ENCODE measurements at places on chromosomes 7 and 10. TPM values are rescaled to one million over a fixed set of nuclear protein-coding genes. Genes with fewer than 3 reads are reported as not detected.

Gene LIPJ
- total RNA-seq = not detected

Gene SRGN
- 4.7 TPM for total RNA-seq

Gene DTX2
- total RNA-seq = 35.4 TPM

Gene TRPV6
- not detected for total RNA-seq

Gene SLIT1
- total RNA-seq = 0.54 TPM

Gene ENO4
- 1.1 TPM for total RNA-seq

Gene DDX50
- total RNA-seq = 35.2 TPM

Gene NXPH1
- not detected for total RNA-seq

DNA sequence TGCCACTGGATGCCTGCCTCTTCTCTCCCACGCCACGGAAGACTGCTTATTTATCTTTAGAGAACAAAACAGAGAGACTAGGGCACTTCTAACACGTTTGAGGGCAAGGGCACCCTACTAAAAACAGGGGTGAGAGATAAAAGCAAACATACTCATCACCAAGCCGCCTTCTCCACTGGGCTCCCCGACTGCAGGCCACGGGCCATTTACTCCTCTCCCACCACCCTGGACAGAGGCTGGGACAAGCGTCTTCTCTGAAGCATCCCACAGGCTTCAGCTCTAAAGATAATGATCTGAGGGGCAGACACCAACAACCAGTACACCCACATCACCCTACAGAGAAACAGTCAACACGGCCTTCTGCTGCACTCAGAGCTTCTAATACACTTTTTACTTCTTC is 78.7 kb downstream of the CYTH3 start:
- no peak for DNase-seq

DNA sequence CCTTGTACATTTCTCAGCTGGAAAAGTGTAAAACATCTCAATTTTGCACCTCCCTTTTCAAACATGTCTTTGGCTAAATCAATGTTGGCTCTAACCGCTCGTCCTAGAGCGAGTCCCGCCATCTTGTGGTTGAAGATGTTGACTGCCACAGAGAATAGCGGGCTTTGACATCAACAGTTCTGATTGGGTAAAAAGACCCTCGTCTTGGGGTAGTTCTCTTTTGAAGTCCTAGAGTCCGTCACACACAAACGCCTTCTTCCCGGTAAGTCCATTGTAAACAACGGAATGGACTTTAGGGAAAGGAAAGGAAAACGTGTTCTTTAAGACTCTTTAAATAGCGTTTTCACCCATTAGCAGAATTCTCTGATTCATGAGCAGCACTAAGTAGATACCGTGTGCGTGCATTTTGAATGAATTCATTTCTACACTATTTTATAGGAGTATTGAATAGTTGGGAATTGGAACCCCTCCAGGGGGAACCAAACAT is 452 bp upstream of the RPP30 start:
- peak; percentile 60 for DNase-seq

DNA sequence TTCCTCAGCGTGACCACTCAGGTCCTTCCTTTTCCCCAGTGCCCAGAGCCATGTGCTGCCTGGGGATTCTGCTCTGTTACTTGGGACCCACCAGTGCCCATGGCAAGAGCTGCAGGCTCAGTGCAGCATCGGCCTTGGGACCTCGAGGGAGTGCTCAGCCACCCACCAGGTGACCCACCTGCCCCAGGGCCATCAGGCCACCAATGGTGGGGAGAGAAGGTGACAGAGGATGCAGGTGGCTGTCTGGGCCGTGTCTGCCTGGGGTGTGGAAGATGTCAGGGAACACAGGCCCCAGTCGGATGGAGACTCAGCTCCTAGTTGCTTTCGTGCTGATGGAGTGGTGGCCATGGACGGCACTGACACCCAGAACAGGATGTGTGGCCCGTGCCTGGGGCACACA is 104.7 kb upstream of the FAM20C start:
- no peak for DNase-seq

GRCh38 chr7:134925766-134926165 is 60.5 kb upstream of the AGBL3 start:
- DNase-seq = no peak

DNA sequence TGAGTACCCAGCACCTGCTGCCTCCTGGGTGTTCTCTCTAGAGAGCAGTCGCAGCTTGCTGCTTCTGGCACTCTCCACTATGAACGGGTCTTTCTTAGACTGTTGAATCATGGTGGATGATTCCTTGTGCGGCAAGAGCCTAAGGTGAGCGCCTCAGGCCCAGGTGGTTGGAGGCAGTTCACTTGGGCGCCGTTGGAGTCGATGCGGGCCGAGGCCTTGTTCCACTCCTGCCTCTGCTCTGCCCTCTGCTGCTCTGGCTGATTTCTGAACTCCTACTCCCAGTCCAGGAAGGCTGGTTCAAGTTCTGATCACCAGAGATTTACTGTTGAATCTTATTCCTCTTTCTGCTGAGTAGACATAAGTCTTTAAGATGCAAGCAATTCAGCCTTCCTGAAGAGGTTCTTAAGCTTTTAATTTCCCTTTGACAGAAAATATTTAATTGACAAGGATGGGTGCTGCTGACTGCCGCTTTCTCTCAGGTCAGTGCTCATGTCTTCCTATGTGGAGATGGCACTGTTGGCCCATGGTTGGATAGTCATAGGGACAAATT is 10.4 kb downstream of the YKT6 start:
- DNase-seq = no peak

DNA sequence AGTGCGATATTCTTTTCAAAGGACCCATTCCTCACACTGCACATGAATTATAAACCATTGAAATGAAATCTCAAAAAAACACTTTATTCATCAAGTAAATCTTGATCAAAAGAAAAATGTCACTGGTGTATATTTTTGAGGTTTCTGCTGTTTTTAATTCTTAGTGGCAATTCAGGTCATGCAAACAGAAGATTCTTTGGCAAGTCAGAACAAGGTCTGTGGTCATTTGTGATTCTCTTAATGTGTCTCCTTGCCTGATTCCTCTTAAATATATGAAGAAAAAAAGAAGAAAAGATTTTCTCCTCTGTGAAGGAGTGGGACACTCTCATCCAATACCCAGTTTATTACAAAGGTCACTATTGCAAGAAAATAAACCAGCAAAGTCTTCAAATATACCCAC is 308.2 kb upstream of the BMPER start:
- DNase-seq = no peak

- no peak for DNase-seq
These were observed 64.7 kb upstream of the LRGUK start for GRCh38 chr7:134062460-134062859.

DNA sequence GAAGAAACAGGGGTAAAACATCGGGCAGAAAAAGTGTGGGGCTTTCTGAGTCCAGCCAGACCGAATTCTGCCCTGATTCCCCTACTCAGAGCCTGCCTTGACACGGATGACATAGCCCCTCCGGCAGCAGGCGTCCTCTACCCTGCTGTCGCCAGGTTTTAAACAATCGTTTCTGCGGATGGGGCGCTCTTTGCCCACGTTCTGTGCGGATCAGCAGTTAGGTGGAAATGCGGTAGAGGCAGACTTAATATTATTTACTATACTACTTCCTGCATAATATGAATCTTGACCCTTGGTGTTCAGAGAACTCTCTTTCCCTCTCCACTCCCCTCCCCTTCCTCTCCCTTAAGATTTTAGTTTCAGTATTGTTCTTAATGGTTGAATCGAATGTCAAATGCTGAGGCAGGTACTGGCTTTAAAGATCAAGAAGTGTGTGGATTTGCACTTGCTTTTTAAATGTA is 2.4 kb downstream of the GATA3 start:
- no peak for DNase-seq

- no peak for DNase-seq
These were observed 204.1 kb downstream of the PHF14 start for GRCh38 chr7:11177793-11178192.

GRCh38 chr10:24303522-24304310 is 94.8 kb downstream of the KIAA1217 start:
- no peak for DNase-seq

DNA sequence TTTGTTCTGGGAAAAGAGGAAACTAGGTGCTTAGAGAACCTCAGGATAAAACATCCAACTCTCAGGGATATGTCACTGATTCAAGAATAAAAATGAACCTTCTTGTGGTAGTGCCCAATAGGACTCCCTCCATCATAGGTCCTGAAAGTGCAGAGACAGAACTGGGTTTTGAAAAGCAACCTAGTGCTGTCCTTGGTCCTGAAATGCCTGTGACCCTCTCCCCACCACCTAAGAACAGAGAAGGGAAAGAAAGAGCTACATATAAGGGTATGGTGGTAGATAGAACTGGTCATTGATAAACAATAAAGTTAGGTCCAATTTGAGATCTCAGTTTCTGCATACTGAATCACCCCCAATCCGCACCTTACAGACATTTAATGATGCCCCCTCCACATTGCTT is 953.3 kb downstream of the XPNPEP1 start:
- DNase-seq = peak; percentile 43

- DNase-seq = no peak
These were observed 19.6 kb downstream of the ABI1 start for GRCh38 chr10:26840938-26841732.

GRCh38 chr7:23476286-23477156 is 6.2 kb upstream of the IGF2BP3 start:
- no peak for DNase-seq

DNA sequence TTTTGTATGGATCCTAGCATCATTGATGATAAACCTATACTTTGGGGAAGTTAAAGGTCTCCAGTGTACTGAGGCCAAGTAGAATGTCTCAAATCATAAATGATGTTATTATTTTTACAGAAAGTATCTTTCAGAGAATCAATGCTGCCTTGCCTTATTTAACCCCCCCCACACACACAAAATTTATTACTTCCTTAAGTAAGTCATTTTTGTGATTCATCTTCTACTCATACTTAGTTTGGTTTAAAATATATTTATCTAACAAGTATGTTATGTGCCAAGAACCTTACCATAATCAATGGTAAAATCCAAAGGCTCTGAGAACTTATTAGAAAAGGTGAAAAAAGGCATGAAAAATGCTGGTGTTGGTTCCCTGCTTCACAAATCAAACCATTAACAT is 18.8 kb upstream of the CLDN12 start:
- DNase-seq = no peak

GRCh38 chr7:151626422-151627115 is 106.9 kb upstream of the RHEB start:
- DNase-seq = peak; percentile 39

DNA sequence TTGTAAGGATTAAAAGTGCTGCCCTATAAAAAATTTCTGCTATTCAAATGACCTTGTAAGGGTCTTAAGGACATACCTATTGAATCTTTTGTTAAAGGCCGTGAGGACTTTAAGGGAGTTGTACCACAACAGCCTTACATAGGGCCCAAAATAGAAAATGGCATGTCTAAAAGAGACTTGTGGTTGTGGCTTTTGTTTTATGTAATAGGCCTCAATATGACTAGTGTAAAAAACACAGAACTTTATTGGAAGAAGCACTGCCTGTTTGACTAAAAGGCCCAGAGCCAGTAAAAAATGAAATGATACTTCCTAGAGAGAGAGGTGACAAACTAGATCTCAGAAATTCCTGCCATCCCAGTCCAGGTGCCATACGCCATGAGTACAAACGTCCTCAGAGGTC is 286.6 kb downstream of the SEMA3D start:
- no peak for DNase-seq

- peak; percentile 81 for DNase-seq
These were observed at the start of gene HOXA4 for GRCh38 chr7:27130540-27131389. TSS of gene HOXA4 (minus strand) at chr7:27130757. CDS start at chr7:27130733, 24 bp downstream.

GRCh38 chr10:5591336-5591824 is 66.6 kb downstream of the CALML3 start:
- DNase-seq = no peak

- no peak for DNase-seq
These were observed 51.5 kb upstream of the ITGB1 start for GRCh38 chr10:33009244-33010131.

DNA sequence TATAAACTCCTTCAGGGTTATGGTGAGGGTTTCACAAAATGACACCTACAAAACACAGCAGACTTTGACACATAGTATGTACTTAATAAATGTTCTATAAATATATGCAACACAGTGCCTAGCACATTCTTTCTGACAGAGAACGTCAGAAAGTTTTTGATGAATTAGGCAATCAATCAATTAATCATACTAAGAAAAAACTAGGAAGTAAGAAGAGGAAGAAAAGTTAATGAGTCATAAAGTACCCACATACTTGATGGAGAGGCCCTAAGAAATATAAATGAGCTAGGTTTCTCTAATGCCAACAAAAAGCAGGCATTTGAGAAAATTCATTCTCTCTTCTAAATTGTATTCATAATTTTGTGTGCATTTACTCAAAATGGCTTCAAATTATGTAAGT is 192.7 kb upstream of the VWC2 start:
- no peak for DNase-seq

DNA sequence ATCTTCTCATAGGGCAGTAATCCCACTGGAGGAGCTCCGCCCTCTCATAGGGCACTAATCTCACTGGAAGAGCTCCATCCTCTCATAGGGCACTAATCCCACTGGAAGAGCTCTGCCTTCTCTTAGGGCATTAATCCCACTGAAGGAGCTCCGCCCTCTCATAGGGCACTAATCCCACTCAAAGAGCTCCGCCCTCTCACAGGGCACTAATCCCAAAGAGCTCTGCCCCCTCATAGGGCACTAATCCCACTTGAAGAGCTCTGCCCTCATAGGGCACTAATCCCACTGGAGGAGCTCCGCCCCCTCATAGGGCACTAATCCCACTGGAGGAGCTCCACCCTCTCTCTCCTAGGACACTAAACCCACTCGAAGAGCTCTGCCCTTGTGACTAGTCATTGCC is 3.4 kb upstream of the FUOM start:
- no peak for DNase-seq

DNA sequence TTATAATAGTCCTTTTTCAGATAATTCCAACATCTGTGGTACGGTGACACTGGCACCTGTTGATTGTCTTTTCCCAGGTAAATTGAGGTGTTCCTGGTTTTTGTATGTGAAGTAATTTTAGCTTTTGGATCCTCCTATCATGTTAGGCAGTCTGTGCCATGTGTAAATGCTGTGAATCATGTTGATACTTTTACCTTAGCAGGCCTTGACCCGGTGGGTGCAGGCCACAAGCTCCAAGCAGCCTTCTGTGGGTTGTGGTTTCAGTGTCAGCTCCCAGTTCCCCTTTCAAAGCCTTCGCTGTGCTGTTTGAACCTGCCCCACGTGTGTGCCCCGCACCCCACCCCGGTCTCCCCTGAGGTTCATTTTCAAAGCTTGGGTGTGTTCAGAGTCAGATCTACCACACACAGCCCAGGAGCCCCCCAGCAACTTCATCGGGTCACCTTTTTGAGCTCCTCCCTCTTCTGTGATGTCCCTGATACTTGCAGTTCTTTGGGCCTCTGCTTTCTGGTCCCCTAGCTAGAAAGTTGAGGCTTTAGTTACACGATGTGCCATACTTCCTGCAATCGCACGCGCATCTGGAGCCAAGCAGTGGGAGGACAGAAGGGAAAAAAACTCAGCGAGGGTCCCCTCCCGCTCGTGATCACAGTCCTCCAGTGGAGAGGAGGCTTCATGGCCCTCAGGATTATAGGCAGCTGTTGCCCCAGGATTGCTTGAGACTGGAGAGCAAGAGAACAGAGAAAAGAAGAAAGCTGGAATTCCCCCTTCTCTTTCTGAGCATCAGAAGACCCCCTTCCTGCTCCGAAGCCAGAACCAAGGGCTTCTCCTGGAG is 8.7 kb upstream of the BHLHA15 start:
- DNase-seq = no peak

GRCh38 chr7:13979671-13980435 is 9.6 kb downstream of the ETV1 start:
- no peak for DNase-seq

- no peak for DNase-seq
These were observed 311.4 kb downstream of the PARD3 start for GRCh38 chr10:34503704-34504103.

- no peak for DNase-seq
These were observed 104.9 kb downstream of the KMT2E start for GRCh38 chr7:105118612-105119600.

GRCh38 chr10:132925071-132925561 is 17.3 kb downstream of the CFAP46 start:
- no peak for DNase-seq
